ENCODE measurements at places on chromosomes 4 and X. TPM values are rescaled to one million over a fixed set of nuclear protein-coding genes. Genes with fewer than 3 reads are reported as not detected.

DNA sequence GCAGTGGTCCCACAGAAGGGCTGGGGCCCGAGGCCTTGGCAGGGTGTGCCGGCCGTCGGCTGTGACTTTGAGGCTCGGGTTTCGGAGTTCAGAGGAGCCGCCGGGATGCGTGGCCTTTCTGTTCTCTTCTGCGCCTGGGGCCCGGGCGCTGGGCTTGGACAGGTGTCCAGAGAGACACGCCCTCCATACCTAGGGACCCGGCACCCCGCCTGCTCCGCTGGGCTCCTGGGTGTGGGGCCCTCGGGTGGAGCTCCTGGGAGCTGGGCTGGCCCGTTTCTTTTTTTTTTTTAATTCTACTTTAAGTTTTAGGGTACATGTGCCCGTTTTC is 11.3 kb downstream of the FGFRL1 start:
- no peak for DNase-seq

- no peak for DNase-seq
Observed at GRCh38 chr4:82900066-82900410, 497 bp upstream of the THAP9 start.

- DNase-seq: no peak
Observed at GRCh38 chrX:15157624-15158023, 112.3 kb downstream of the ASB9 start.

The DOK7 gene
- total RNA-seq: 38.2 TPM

The SMR3B gene
- total RNA-seq: not detected

- DNase-seq: no peak
Observed at GRCh38 chr4:53959343-53960120, 104.9 kb downstream of the CHIC2 start.

GRCh38 chr4:1505511-1506460 is 99.5 kb upstream of the NKX1-1 start:
- no peak for DNase-seq

GRCh38 chr4:137427411-137427810 is 104.9 kb downstream of the PCDH18 start:
- no peak for DNase-seq

- DNase-seq: no peak
Observed at GRCh38 chrX:107323786-107324492, 117.5 kb downstream of the DNAAF6 start.

DNA sequence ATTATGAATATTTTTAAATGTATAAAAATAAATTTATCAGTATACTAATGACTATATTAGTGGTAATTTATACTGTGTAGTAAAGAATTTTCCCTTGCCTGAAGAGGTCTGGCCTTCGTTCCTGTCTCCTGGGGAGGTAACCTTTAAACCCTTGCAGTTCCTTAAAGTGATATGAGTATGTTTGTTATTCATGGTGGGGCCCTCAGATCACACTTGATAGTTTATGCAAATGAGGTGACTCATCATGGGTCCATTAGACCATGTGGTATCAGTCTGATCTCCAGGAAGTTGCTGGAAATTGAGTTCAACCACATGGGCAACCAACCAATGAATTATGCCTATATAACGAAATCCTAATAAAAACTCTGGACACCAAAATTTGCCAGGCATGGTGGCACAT is 904.1 kb downstream of the RPA4 start:
- no peak for DNase-seq

The CHST7 gene
- total RNA-seq: 11.8 TPM

DNA sequence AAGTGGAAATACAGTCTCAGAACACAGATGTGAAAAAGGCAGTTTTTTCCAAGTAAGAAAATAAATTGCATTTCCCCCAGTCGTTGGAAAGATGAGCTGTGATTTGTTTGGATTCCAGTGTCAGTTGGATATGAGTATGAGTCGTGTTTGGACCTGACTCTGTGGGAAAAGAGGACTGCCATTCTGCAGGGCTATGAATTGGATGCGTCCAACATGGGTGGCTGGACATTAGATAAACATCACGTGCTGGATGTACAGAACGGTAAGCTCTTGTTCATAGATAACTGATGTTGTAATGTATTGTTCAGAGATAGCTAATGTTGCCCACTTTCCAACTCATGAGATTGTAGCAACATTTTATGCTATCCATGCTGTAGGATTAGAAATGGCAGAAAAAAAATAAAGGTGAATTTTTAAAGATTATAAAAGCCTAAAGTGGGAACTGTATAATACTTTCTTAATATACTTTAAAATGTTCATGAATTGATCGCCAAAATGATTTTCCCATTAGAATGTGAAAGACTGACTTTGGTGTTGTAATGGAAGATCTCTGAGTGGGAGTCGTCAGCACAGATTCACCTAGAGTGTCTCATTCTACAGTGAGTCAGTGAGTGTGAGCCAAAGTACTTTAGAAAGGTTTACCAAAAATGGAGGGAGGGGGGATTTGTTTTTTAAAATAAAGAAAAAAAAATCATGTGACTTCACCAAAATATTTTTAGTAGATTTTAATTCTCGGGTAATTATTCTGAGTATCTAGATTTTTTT is 178.7 kb downstream of the DCTD start:
- no peak for DNase-seq

DNA sequence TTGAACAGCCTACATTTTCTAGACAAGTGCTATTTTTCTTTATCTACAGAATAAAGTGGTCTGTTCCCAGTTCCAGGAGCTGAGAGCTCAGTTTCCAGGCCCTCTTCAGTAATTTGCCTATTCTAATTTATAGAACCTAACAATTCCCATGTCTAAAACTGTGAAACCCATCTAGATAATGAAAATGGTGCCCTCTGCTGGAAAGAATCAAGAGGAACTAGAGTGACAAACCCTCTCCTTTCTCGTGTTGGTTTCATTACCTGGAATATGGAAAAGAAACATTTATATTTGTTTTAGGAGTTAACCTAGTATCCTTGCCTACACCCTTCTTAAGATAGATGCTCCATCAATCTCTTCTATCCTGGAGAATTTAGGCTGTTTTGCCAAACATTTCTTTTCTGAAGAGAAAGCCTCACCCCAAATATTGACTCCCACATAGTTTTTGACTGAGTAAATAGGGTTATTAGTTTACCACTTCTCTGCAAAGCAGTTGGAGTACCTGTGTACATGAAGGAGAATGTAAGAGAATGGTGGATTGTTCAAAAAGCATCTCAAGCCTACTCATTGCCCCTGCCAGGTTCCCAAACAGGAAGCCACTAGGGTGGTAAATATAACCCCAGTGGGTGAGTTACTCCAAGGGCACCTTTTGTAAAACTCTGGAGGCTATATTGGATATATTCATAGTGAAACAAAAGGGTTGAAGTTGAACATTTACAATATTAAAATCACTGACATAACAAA is 121.6 kb downstream of the RASL11B start:
- no peak for DNase-seq

- peak; percentile 56 for DNase-seq
Observed at GRCh38 chrX:53312946-53313727, 31.8 kb upstream of the IQSEC2 start.

The NCBP2L gene
- total RNA-seq: not detected

GRCh38 chrX:132775263-132775823 is 183.1 kb downstream of the HS6ST2 start:
- no peak for DNase-seq

The WDR17 gene
- total RNA-seq: 0.60 TPM

The HSD17B11 gene
- 17.0 TPM for total RNA-seq

DNA sequence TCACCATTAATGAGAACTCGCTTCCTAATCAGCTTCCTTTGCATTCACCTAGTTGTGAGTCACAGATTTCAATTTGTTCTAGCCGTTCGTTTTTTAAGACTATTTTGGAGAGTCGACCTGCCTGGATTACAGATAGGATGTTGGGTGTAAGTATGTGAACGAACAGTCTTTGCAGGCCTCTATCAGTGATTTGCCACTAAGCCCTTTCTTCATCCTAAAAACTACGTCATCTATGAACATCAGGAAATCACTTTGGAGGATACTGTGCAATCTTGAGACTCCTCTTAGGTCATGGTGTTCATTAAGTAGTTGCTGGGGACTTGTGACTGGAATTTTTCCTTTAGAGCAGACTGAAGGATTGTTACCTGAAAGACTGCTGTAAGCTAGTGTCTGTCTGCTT is 1.1 kb downstream of the POLA1 start:
- no peak for DNase-seq

DNA sequence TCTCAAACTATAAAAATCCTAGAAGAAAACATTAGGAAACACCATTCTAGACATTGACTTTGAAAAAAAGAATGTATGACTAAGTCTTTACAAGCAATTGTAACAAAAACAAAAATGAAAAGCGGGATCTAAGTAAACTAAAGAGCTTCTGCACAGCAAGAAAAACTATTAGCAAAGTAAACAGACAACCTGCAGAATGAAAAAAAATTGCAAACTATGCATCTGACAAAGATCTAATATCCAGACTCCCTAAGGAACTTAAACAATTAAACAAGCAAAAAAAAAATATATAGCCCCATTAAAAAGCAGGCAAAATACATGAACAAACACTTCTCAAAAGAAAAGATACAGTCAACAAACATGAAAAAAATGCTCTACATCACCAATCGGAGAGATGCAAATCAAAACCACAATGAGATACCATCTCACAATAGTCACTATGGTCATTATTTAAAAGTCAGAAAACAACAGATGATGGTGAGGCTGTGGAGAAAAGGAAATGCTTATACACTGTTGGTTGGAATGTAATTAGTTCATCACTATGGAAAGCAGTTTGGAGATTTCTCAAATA is 168.1 kb downstream of the EPHA5 start:
- no peak for DNase-seq

DNA sequence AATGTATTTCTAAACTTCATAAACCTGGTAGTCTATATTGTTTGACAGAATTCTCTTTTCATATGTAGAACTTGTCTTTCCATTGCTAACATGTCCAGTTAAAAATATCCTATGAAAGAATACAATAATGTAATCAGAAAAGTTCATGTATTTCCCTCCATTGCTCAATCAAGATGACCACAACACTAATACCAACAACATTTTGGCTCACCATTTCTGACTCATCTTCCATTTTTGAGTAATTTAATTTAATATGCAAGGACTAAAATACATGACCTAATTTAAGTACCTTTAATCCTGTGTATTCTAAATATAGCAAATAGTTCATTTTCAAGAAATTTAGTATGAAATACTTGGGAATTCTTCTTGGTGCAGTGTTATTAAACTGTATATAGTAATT is 239.5 kb upstream of the GPC4 start:
- DNase-seq: no peak

The EGF gene
- total RNA-seq: 8.3 TPM

The GYG2 gene
- 21.1 TPM for total RNA-seq

DNA sequence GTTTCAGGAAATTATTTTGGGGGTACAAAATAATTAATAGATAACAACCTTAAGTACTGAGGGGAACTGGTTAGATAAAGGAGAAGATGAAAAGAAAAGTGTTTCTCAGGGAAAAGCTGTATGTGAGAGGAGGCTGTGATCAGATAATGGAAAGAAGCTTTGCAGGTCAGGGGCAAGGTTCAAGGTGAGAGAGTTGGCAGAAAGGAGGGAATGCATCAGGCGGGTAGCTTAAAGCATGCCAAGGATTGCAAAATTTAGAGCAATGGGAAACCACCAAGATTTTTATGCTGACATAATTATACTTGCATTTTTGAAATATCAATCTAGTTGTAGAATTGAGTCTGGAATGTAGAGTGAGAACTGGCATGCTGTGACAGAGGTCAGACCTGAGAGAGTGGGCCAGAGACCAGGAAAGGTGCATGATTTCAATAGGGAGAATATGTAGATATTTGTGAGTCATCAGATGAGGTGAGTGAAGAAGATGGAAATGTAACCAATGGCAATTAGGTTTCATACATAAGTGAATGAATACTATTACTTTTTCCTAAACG is 508.7 kb downstream of the TRIML1 start:
- DNase-seq: no peak

The MBNL3 gene
- total RNA-seq: 112 TPM

DNA sequence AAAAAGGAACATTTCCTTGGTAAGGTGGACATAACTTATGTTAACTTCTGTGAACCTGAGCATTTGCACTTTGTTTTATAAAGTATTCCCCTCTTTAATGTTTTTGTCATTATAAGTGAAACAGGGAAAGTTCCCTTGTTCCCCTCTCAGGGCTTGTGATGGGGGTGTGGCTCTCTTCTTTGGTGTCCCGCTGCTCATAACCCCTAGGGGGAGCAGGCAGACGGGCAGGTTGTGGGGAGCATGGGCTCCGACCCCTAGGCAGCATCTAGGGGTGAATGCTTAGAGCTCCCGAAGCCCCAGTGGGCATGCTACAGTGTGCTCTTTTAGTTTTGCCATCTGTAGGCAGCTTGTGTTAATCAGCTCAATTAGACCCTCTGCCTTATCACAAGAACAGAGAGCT is 200.4 kb downstream of the DACH2 start:
- no peak for DNase-seq

The AVPR2 gene
- 3.7 TPM for total RNA-seq

DNA sequence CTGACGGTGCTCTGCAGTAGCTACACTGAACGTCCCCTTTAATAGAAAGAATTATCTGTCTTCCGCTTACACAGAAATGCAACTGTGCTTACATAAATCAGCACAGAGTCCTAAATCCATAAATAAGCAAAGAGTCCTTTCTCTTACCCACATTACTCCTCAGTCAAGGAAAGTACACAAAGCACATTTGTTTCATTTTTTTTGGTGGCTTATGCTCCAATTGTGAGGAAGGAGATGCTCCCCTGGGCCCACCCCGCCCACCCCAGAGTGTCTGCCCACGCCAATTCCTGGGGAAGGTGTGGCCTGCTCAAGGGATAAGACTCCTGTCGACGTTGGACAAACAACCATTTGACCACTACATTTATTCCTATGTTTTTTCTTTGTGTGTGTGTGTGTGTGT is 53.8 kb downstream of the CPLX1 start:
- DNase-seq: no peak

Measured in left cardiac atrium (tissue), 4 donors.